CD8-positive, alpha-beta memory T cell (primary cell): ENCODE measurements at places on chromosomes 12 and 14.
A peak's percentile ranks its signal among the peaks of the same experiment; 100 is the strongest.

GRCh38 chr14:65302571-65303189 is 109.8 kb upstream of the FUT8 start:
- H3K36me3 ChIP-seq = no peaks in the 10 kb centered on the region
- DNase-seq = no peak
- H3K27ac ChIP-seq = no peak overlapping the region
- no peaks in the 10 kb centered on the region for H3K27me3 ChIP-seq
- H3K4me1 ChIP-seq = peaks cover 31% of the 10 kb centered on the region

DNA sequence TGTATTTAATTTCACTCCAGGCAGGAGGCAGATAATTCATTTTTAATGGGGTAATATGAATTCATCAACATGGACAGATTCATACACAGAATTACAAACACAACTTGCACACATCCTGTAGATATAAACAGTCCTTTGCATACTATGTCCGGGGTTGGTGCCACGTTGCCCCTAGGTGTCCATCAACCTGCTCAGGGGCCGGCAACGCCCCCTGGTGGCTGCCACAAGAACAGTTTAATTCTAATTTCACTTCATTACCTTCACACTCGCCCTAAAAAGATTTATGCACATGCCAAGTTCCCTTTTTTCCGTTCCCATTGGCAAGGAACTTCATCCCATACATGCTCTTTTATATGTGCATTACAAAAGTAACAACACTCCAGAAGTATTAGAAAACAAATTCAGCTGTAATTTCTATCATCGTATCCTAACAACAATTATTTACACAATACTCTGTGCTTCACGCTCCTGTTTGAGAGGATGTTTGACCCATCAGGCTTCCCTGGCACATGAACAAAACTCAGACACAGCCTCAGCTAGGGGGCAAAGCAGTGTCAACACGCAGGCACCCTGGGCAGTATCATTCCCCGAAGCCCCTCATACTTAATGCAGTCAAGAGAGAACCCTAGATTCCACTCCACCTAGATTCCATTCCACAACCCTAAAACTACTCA is 15.5 kb downstream of the MANSC1 start:
- no peak overlapping the region for H3K4me3 ChIP-seq
- peaks cover 6% of the 10 kb centered on the region for H3K4me1 ChIP-seq
- no peaks in the 10 kb centered on the region for H3K36me3 ChIP-seq
- peak; percentile 50 for DNase-seq
- no peak overlapping the region for H3K27ac ChIP-seq
- H3K27me3 ChIP-seq = no peaks in the 10 kb centered on the region

GRCh38 chr12:31597066-31597465 is 6.1 kb upstream of the DENND5B start:
- DNase-seq = no peak
- H3K27ac ChIP-seq = no peak overlapping the region
- H3K27me3 ChIP-seq = no peaks in the 10 kb centered on the region
- H3K36me3 ChIP-seq = no peaks in the 10 kb centered on the region

GRCh38 chr12:122836027-122836921 is 1.0 kb downstream of the HIP1R start:
- H3K4me1 ChIP-seq = peaks cover 17% of the 10 kb centered on the region
- peak; percentile 84 for DNase-seq
- H3K36me3 ChIP-seq = no peaks in the 10 kb centered on the region
- peak overlapping the region; percentile 56 for H3K27ac ChIP-seq
- H3K27me3 ChIP-seq = no peaks in the 10 kb centered on the region
- peak overlapping the region; percentile 67 for H3K4me3 ChIP-seq

DNA sequence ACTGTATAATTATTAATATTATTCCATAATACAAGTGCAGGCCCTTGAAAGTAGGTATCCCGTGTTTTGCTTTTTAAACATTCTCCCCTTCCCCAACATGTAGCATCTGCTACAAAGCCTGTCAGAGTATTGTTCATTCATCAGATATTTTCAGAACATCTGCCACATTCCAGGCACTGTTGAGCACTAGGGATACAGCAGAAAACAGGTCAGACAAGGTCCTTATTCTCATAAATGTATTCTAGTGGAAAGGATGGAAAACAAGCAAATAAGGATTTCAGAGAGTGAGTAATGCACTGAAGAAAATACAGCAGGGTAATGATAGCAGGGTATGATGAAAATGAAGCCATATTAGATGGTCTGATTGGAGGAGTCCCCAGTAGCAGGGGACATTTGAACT is 3.8 kb downstream of the ERP29 start:
- no peaks in the 10 kb centered on the region for H3K27me3 ChIP-seq
- no peak overlapping the region for H3K27ac ChIP-seq
- peaks cover 55% of the 10 kb centered on the region for H3K4me1 ChIP-seq
- no peak for DNase-seq

GRCh38 chr12:47094804-47095203 is 15.0 kb upstream of the AMIGO2 start:
- no peaks in the 10 kb centered on the region for H3K36me3 ChIP-seq
- no peak overlapping the region for H3K4me3 ChIP-seq
- no peaks in the 10 kb centered on the region for H3K27me3 ChIP-seq
- no peak overlapping the region for H3K27ac ChIP-seq
- no peak for DNase-seq
- peaks cover 5% of the 10 kb centered on the region for H3K4me1 ChIP-seq

DNA sequence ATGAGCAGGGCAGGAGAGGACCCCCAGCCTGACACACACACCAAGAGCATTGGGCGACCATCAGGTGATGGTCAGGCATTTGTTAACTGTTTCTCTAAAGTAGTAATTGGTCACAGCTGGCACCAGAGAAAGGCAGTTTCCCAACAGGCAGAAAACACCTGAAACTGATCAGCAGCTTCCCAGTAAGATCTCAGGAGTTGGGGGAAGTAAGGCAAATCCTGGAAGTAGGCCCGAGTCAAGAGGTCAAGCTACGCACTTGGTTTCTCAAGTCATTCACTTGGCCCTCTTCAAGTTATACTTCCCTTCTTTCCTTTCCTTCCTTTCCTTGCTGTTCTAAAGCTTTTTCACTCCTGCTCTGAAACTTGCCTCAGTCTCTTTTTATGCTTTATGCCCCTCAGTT is 135.8 kb downstream of the SSPN start:
- no peaks in the 10 kb centered on the region for H3K36me3 ChIP-seq
- H3K4me1 ChIP-seq = no peaks in the 10 kb centered on the region
- H3K27me3 ChIP-seq = no peaks in the 10 kb centered on the region
- H3K27ac ChIP-seq = no peak overlapping the region
- DNase-seq = no peak
- no peak overlapping the region for H3K4me3 ChIP-seq

GRCh38 chr12:51896236-51896635 is 8.3 kb downstream of the ANKRD33 start:
- no peak for DNase-seq
- H3K4me3 ChIP-seq = no peak overlapping the region

- no peak overlapping the region for H3K4me3 ChIP-seq
- H3K36me3 ChIP-seq = no peaks in the 10 kb centered on the region
- no peak for DNase-seq
- H3K27ac ChIP-seq = no peak overlapping the region
- no peaks in the 10 kb centered on the region for H3K27me3 ChIP-seq
Observed at GRCh38 chr12:130501821-130502220, 164.1 kb downstream of the PIWIL1 start.

- no peaks in the 10 kb centered on the region for H3K36me3 ChIP-seq
- peaks cover 20% of the 10 kb centered on the region for H3K4me1 ChIP-seq
- H3K27me3 ChIP-seq = no peaks in the 10 kb centered on the region
- H3K27ac ChIP-seq = no peak overlapping the region
Observed at GRCh38 chr12:122411537-122411936, 10.9 kb downstream of the CLIP1 start.
